Natural killer cell treated with Interleukin-12 subunit alpha and Interleukin-12 subunit beta and Interleukin-15 and Interleukin-18, amount 100 ng/mL, for 72 hours (primary cell): ENCODE measurements at places on chromosomes 5 and 9. TPM values are rescaled to one million over a fixed set of nuclear protein-coding genes. Genes with fewer than 3 reads are reported as not detected.

The NRARP gene
- 0.88 TPM for total RNA-seq

DNA sequence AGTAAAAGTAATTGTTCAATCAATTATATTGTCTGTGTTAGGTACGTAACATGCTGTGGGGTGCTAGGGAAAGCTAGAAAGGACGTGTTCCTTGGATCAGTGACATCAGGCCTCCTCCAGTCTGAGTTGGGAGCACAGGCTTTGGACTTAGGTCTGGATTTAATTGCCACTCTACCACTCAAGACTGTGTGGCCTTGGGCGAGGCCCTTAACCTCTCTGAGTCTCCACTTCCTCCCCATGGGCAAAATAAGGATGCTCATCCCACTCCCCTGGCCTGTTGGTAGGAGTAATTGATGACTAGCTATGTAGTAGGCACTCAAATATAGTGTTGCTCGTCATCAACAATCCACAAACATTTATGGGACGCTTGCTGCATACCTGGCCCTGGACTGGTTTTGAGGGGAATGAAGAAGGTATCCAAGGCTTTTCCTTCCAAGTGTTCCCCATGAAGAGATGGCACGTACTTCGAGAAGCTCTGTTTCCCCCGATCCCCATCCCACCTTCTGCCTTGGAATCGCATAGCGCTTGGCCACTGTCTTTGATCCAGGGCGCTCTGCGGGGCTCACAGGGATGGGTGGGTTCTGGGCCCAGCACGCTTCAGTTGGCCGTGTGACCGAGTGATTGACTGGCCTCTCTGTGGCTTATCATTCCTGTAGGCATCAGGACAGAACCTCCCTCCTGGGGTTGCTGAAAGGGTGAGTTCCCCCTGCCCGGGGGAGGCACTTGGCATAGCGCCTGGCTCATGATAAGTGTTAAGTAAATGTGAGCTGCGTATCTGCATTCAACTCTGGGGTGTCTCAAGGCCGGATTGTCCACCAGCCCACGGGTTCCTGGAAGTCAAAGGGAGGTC is 8.1 kb downstream of the FGF18 start:
- DNase-seq: no peak

DNA sequence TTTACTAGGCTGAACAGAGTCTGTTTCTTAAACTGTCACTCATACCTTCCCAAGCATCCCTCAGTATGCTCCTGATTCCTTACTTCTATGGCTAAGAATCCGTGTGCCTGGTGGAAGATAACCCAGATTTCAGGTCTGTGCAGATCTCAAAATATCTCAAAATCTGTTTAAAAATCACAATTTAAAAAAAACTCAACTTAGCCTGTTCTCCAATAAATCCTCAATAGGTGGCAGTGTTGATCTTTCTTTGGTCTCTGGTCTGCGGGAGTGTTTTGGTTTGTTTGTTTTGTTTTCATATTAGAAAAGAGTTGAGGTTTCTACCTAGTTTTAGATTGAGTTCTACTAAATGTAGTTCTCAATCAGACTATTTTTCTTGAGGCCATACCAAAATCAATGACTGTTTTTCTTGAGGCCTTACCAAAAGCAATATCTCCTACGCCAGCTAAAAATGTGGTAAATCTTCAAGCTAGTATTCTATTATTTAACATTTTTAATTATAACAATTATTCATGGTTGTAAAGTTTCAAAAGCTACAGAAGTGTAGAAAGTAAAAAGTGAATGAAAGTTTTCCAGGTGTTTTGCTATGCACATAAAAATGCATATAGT is 57.9 kb downstream of the TGFBR1 start:
- DNase-seq: no peak

The CCDC192 gene
- not detected for total RNA-seq

DNA sequence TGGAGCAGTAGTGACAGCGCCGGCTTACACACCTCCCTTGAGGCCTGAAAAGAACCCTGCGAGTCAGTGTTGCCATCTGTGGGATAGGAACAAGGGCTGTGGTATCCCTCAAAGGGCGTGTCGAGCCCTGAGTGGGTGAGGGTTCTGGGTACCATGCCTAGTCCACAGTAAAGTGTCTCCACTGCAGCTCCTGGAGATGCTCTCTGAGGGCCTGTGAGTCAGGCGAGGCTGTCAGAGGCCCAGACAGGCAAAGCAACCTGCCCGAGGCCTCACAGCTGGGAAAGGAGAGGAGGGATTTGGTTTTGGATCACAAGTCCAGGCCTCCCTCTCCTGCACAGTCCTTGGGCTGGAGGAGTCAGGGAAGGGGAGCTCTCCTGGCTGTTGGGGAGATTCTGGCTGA is 6.1 kb downstream of the PRRX2 start:
- DNase-seq: no peak

GRCh38 chr5:157855404-157855994 is 3.4 kb downstream of the CLINT1 start:
- no peak for DNase-seq

- DNase-seq: no peak
Measured at GRCh38 chr5:138542180-138542955, 668 bp downstream of the ETF1 start.

DNA sequence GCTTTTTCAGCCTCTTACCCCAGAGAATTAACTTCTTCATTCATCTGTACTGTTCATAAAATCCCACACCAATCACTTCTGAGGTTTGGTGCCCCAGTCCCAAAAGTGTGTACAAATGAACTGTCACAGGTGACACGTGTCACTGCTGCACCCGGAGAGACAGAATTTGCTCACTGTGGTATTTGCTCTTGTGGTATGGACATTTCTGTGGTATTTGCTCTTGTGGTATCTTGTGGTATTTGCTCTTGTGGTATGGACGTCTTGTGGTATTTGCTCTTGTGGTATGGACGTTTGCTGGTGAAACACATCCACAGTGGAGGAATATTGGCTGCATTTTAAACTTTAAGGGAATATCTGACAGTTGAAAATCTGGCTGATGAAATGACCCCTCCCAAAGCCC is 214.9 kb upstream of the DAP start:
- no peak for DNase-seq

The COL15A1 gene
- total RNA-seq: 0.47 TPM

DNA sequence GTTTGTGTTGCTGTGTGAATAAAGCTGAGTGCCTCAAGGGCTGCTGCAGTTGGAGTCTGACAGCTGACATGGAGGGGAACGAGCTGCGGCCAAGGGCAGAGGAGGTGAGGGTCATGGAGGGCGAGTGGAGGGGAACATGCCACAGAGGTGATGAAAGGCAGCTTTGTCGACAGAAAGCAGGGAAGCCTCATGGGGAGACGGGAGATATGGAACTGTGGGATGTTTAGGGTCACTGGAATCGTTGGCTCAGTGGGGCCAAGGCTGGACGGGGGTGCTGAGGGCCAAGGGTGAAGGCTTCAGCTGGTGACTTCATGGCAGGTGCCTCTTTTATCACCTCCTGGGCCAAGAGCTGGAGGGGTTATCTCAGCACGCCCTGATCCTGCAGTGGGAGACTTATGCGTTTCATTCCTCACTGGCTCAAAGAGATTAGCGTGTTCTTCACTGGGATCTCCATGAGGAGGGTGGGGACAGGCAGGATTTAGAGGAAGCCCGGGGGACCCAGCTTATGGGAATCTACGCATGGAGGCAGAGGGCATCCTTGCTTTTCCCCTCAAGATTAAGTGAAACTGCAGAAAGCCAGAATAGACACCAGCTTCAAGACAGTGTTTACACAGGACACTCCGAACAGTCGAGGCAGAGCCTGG is 42.2 kb downstream of the FAM240B start:
- DNase-seq: no peak

GRCh38 chr9:103902263-103902662 is 191.8 kb upstream of the SMC2 start:
- no peak for DNase-seq

DNA sequence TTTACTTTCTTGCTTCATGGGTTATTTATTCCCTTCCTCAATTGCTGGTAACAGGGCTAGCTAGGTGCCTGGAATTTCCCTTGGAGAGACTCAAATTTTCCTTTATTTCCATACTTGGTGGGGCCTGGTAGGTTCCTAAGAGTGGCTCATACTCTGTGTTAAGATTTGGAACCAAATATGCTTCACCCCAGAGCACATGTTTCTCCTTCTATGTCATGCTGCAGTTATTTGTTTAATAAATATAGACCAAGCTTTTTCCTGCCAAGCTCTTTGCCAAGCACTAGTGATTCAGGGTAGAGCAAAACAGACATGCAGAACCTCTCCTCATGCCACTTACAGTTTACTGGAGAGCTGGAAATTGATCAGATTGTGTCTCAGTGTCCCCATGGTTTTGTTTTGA is 290.3 kb upstream of the SGCD start:
- no peak for DNase-seq

DNA sequence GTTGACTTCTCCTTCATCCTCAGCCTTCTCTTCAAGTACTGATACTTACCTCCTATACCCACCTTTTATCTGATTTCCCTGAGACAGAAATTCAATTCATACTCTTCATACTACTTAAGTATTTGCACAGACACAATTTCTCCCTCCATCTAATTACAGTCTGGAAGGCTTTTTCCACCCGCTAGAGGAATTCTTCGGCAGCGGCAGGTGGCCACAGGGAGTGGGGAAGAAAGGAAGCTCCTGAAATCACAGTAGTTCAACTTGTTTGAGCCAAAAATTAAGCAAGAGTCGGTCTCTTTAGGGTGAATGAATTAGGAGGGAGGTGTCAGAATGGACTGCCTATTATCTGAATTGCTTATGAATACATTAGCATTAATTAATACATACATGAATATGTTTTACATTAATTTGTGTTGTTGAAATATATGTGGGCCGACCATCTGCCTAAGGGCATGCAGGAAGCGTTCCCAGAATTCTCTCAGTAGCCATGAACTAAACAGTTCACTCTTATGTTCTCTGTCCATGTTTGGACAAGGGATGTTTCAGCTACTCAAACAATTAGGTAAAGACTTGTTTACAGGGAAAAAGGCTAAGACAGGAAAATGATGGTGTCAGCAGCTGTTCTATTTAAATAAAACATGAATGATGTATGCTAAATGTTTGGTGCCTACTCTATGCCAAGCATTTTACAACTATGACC is 101.4 kb upstream of the SMARCA2 start:
- no peak for DNase-seq

- DNase-seq: no peak
Measured at GRCh38 chr9:1366276-1366675, 316.1 kb downstream of the DMRT2 start.

GRCh38 chr5:122607818-122608217 is 167.1 kb upstream of the SNX2 start:
- no peak for DNase-seq

GRCh38 chr9:123431581-123431980 is 75.6 kb downstream of the CRB2 start:
- DNase-seq: no peak

The IL3 gene
- 0.36 TPM for total RNA-seq

DNA sequence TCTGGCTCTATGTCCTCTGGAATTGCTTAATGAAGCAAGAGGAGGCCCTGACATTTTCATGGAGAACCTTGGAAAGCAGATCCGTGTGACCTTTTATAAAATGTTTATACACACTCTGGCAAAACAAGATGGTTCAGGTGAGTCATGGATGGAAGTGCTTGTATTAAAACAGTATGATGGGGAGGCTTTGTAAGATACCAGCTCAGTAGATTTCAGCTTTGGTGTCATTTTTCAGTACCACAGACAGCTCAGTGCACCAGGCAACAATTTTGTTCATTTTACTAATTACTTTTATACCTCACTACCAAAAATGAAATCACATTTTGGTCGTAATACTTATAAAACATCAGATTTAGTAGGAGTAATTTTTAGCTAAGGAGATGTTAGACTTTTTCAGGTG is 5.2 kb downstream of the KCNN2 start:
- DNase-seq: no peak

- peak; percentile 48 for DNase-seq
Measured at GRCh38 chr5:180097926-180098325, 26.4 kb upstream of the RNF130 start.

DNA sequence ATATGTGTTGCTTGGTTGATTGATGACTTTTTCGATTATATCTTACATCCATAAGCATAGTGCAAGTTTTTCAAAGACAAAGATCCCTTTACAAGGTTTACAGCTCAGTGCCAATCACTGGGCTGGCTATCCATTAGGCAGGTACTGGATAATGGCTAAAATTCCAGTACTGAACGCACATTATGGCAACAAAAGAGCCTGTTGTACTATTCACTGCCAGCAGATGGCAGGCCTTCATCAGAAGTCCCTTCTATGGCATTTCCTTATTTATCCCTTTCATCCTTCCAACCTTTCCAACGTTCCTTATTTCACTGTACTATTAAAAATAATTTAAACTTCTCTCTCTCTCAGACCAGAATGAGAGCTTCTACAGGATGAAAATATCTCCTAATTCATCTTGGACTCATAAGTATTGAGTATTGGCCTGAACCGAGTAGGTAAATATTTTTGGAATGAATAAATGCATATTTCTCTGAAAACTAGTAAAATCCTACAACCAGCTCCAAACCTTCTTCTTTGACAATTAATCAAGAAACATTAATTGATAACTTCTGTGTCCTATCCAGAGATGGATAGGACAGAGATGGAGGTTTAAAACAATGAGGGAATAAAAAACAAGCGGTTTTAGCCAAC is 6.7 kb upstream of the WNT8A start:
- no peak for DNase-seq

The PLCXD3 gene
- not detected for total RNA-seq

GRCh38 chr5:14184725-14185124 is 41.6 kb downstream of the TRIO start:
- no peak for DNase-seq
